ENCODE measurements at places on chromosomes 1 and 21.

GRCh38 chr1:53277326-53277725 is 39.0 kb upstream of the MAGOH start:
- DNase-seq, result no peak

GRCh38 chr1:179779645-179780272 is 36.7 kb downstream of the FAM163A start:
- DNase-seq, result peak; percentile 9

DNA sequence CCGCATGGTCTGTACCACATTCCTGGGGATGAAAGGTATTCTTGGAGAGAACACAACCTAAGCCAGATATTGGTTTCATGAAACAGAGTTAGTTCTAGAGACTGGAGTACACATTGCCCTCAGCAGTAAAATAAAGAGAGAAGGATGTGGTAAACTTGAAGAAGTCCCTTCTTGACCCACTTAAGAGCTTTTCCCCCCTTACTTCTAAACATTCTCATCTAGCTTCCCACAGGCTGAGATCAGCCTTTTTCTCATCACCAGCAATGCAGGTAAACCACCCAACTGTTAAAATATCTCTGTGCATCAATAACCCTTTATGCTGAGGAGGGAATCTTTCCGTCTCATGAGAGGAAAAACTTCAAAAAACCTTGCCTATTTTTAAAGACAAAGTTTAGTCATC is 62.6 kb downstream of the SUSD4 start:
- no peak for DNase-seq

GRCh38 chr1:88647249-88647645 is 36.8 kb upstream of the PKN2 start:
- DNase-seq, result no peak

- no peak for DNase-seq
These were observed 180.4 kb upstream of the PKN2 start for GRCh38 chr1:88503646-88504045.

GRCh38 chr1:10973552-10973951 is 38.9 kb upstream of the TARDBP start:
- no peak for DNase-seq

- DNase-seq, result no peak
These were observed 32.2 kb downstream of the PADI6 start for GRCh38 chr1:17404034-17404684.

GRCh38 chr1:85054664-85055063 is 6.4 kb upstream of the MCOLN3 start:
- DNase-seq, result no peak

DNA sequence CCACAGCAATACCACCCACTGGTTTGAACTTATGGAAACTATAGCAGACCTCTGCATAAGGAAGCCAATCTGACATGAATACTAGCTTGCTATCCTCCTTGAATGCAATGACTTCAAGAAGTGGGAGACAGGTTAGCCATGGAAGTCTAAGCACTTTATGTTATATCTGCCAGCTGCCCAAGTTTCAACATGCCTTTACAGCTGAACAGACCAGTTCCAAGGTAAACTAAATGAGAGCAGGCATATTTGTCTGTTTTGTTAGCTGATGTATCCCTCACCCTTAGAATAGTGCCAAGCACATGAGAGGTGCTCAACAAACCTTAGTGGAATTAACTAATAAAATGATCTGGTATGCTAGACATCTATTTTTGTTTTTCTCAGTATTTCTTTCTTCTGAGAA is 65.1 kb downstream of the ALG14 start:
- no peak for DNase-seq

GRCh38 chr1:85624361-85624760 is 43.8 kb downstream of the CCN1 start:
- no peak for DNase-seq

DNA sequence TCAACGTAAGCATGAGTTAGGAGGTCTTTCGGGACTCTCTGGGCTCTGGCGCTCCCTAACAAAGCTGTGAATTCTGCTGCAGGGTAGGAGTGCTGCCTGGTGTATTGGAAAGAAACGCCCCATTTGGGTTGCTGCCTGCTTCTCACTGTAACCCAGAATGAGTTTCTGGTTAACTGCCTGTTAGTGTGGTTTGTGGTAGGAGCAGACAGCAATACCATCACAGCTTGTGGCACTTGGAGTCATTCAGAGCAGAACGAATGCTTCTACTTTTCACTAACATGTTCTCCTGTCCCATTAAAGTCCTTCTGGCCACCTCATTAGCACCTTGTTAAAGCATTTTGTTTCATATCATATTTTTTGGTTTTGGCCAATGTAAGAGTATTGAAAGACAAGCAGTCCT is 18.1 kb downstream of the MAP3K7CL start:
- DNase-seq, result no peak

- no peak for DNase-seq
These were observed 158.3 kb upstream of the KAZN start for GRCh38 chr1:14440166-14440565.

GRCh38 chr21:41900401-41900800 is 21.3 kb upstream of the PRDM15 start:
- no peak for DNase-seq

DNA sequence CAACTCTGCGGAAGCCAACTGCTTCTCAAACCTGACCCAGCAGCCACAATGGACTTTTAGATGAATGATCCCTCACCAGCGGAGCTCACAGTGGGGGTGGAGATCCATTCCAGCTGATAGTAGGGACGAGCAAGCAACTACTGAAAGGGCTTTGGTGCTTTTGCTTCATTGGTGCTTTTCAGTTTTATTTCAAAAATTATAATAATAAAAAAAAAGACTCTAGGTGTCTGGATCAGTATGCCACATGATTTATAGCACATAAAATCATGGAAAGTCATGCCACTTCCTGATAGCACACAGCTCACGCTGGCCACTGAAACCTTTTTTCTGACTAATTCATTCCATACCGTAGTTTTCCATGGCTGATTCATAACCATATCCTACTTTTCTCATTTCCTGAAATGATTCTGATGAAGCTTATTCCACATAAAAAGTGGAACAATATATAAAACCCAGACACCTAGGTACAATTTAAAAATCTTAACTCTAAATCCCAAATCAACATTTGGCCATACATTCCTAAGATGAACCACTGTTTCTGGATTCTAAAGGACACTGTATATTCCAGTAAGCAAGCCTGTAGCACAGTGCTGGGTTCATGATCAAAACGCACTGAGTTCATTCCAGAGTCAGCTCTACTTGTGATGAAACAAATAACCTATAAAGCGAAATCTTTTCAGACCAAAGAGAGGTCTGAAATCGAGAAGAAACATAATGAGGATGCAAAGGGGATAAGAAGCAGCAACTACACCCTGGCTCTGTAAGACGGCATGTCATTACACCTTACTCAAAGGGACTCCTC is 41.3 kb upstream of the KCNE1 start:
- peak; percentile 95 for DNase-seq

- DNase-seq, result no peak
These were observed 15.1 kb downstream of the VCAM1 start for GRCh38 chr1:100734676-100735075.

- DNase-seq, result no peak
These were observed 10.9 kb upstream of the ADAMTS5 start for GRCh38 chr21:26977746-26978145.

- DNase-seq, result no peak
These were observed 165.2 kb downstream of the C1orf94 start for GRCh38 chr1:34341896-34342295.

GRCh38 chr1:151993084-151993733 is 450 bp downstream of the S100A10 start:
- DNase-seq, result peak; percentile 60

DNA sequence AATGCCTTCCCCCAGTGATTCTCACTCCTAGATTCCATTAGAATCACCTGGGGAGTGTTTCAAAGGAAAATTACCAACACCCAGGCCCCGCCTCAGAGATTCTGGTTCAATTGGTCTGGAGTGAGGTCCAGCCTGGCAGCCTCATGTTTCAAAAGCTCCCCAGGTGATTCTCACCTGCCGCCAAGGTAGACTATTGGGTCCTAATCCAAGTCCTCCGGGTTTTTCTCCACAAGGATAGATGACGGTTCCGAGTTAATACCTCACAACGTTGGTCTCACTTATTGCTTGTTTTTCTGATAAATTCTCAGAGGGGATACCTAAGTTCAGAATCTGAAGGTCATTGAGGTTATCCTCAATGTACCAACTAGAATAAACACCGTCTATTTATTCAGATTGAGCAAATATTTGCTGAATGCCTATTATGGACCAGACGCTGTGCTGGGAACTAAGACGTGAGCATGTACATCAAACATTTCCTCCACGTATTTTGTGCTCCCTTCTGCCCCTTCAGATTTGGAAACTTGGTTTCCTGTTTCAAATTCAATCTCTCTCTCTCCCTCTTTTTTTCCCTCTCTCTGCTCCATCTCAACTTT is 97.5 kb downstream of the SEC16B start:
- DNase-seq, result no peak

DNA sequence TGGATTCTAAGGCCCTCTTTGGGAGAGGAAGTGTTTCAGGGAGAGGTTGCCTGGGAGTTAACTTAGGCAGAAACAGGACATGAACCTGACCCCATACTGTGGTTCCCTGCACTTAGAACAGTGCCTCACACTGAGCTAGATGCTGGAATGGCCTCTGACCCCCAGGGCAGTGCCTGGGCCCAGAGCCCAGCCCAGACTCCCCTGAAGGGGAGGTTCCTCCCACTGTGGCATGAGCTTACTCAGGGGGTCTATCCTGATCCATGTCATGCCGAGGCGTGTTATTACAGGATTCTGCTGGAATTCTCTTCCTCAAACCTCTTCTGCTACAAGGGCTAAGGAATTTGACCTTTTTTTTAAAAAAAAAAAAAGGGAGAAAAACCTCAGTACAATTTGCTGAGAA is 72.2 kb downstream of the MRPL37 start:
- no peak for DNase-seq

DNA sequence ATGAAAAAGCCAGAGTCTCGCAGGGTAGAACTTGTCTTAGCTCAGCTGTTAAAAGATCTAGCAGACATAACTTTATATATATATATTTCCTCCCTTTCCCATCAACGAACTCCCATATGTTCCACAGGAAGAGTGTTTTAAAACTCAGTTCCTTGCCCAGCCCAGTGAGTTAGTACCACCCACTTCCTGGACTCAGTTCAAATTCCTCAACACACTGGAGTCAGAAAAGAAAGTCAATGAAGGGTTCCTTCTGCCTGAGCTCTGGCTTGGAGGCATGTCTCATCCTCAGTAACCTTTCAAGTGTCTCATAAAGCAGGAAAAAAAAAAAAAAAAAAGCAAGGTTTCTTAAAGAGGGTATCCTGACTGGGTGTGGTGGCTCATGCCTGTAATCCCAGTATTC is 15.6 kb downstream of the TPM3 start:
- DNase-seq, result no peak

GRCh38 chr1:7178336-7178735 is 393.1 kb downstream of the CAMTA1 start:
- no peak for DNase-seq

DNA sequence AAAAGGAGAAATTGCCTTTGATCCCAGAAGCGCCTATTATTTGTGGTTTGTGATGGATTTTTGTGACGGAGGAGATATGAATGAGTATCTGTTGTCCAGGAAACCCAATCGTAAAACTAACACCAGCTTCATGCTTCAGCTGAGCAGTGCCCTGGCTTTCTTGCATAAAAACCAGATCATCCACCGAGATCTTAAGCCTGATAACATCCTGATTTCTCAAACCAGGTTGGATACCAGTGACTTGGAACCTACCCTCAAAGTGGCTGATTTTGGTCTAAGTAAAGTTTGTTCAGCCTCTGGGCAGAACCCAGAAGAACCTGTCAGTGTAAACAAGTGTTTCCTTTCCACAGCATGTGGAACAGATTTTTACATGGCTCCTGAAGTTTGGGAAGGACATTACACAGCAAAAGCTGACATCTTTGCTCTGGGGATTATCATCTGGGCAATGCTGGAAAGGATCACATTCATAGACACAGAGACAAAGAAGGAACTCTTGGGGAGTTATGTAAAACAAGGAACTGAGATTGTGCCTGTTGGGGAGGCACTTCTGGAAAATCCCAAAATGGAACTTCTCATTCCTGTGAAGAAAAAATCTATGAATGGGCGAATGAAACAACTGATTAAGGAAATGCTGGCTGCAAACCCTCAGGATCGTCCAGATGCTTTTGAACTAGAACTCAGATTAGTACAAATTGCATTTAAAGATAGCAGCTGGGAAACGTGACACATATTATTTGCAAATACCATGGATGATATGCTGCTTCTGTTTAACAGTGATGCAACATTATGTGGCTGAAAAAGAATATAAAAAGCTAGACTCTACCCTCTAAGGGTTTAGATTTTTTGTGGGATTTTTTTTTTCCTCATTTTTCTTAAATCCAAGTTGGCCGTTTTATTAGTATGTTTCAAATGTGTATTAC is 10.5 kb downstream of the PDIK1L start:
- DNase-seq, result no peak

GRCh38 chr1:98704971-98705370 is 43.5 kb downstream of the SNX7 start:
- DNase-seq, result no peak

DNA sequence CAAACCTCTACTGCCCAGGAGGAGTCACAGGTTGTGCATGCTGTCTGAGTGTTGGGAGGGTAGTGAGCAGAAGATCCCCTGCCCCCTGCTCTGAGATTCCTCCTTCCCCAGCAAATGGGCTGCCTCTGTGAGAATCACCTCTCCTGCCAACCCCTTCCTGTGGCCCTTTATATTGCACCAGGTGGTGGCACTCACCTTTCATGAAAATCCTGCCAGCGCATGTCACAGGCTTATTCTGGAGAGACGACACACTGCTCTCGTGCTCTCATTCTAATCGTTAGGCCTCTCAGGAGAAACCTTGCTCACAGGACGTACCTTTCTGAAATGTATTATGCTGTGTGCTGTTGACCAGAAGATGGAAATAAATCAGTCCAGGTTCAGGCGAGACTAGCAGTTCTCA is 113.7 kb downstream of the RGL1 start:
- no peak for DNase-seq

GRCh38 chr21:38668541-38668940 is 137.2 kb upstream of the ETS2 start:
- DNase-seq, result no peak
